NCI-H1048 (cell line): ENCODE measurements at places on chromosomes 11 and 22.

DNA sequence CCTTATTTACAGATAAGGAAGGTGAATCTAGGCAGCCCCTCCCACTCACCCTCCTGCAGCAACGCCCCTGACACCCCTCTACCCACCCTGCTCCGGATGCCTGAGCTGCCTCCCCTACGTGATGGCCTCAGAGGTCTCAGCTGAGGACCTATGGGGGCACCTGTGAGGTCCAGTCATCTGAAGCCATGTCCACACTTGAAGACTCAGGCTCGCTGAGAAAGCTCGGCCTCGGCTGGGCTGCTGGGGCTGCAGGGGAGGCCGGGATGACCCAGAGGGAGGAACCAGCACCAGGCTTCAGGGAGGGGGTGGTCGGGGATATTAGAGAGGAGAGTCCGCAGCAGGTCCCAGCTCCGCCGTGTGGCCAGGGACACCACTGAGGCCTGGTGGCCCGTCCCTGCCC is 92.8 kb downstream of the BRD1 start:
- no peak for DNase-seq

DNA sequence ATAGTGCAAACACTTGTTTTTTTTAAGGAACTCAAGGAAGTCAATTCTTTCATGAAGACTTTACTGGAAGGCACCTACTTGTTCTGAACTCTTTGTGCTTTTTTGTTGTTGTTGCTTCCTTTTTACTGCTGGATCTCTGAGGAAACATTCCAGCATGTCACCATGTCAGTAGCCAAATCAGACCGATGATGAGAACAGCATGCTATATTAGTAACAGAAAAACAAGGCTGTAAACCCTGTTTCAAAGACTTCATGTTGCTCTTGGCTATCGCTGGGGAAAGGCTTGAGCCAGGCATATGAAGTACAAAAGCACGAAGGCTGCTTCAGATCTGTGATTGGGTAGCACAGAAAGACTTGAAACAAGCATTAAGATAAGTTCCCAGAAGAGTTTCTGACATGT is 125.6 kb upstream of the SLC5A12 start:
- DNase-seq, result no peak

DNA sequence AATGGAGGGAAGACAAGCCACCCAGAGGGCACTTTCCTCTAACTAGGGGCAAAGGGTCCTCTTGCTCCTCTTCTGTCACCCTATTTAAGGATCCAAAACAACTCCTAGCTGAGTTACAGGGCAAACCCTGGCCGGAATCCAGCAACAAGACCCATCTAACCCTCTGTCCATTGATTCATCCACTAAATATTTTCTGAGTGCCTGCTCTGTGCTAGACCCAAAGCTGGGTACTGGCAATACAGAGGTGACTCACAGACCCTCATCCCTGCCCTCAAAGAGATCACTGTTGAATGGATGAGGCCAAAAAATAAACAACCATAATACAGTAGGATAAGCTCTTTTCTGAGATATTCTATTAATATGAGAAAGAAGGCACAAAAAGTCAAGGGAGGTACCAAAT is 4.3 kb upstream of the GALNT18 start:
- no peak for DNase-seq

GRCh38 chr11:2383852-2384804 is 7.0 kb downstream of the CD81 start:
- peak; percentile 38 for DNase-seq

DNA sequence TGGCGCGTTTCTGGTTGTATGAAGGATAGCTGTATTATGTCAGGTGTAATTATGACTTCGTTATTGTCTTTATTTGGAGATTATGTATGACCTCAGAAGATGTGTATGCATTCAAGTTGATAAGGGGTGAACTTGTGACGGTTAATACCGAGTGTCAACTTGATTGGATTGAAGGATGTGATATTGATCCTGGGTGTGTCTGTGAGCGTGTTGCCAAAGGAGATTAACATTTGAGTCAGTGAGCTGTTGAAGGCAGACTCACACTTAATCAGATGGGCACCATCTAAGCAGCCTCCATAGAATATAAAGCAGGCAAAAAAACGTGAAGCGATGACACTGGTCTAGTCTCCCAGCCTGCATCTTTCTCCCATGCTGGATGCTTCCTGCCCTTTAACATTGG is 15.3 kb upstream of the CD82 start:
- no peak for DNase-seq

- DNase-seq, result no peak
Observed at GRCh38 chr11:69962152-69962551, 116.0 kb upstream of the ANO1 start.

DNA sequence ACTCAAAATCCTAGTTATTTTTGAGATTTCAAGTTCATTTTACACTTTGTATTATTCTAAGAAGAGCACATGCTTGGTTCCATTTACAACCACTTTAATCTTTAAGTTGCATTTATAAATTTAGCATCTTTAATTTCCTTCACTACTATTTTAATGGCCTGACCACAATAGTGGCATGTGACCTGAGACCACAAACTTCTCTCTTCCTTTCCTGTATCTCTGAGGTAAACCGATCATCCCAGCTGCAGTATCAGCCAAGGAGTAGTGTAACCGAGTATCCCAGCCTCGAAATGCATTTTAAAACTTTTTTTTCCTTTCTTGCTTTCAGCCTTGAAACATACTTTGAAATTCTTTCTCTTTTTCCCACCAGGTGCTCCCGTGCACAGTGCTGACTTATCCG is 28.7 kb upstream of the CBX6 start:
- DNase-seq, result no peak

DNA sequence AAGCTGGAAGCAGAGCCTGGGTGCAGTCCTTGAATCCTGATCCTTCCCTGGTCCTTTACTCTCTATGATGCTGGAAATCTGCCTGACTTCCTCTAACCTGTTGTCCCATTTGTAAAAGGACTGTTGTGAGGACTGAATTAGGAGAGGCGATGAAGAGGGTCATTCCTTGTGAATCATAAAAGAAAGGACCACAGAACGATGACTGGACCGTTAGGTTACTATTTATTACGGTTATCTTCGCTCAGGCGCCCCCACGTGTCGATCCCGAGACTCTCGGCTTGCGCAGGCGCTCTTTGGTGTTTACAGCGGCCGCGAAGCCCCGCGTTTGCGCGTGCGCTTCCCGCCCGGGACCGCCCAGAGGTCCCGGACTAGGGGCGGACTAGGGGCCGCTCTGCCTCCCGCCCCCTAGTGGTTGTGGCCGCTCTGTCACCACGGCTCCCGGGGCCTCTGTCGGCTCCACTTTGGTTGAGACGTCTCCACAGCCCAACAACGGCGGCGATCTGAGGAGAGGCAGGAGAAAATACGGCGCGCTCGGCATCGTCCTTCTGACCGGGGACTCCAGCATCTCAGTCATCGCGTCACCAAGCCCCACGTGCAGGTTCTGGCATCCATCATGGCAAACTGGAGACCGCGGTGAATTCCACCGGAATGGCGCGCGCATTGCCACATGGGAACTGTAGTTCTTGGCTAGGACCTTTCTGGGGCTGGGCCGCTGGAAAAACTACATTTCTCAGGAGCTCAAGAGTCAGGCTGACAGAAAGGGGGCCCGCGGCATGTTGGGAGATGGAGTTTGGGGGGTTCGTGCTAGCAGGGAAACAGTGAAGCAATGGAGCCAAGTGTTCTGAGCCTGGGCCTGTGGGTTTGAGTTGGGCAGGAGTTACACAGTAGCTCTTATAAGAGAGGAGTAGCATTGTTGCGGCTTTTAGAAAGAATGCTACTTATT is at the start of gene STARD10:
STARD10 (minus strand) TSS at position 623 of the 943 bp plus-strand sequence. CDS start 12,866 bp downstream, outside the sequence.
- peak; percentile 85 for DNase-seq

GRCh38 chr11:119421351-119421750 is 1.6 kb downstream of the THY1 start:
- DNase-seq, result no peak

GRCh38 chr11:60989093-60989650 is 17.7 kb downstream of the CD6 start:
- DNase-seq, result no peak

DNA sequence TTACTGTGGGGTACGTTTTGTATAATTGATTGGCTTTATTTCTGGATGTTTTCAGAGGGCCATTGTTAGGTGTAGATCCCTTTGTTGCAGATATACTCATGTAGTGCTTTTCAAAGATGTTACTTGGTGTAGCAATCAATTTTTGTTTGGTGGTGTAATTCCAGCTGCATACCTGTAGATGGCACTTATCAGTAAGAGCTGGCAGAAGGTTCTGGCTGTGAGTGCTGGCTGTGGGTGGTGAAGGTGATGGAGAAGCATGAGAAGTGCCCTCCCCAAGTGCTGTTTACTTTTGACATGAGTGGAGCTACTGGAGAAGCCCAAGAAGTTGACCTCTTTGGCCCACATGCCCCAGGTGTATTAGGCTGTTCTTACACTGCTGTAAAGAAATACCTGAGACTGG is 1074.9 kb downstream of the FAM181B start:
- no peak for DNase-seq

GRCh38 chr11:117175781-117176180 is 2.8 kb upstream of the SIDT2 start:
- no peak for DNase-seq

- no peak for DNase-seq
Observed at GRCh38 chr11:71542879-71543777, 5.1 kb upstream of the KRTAP5-9 start.

- no peak for DNase-seq
Observed at GRCh38 chr11:45580399-45580798, 85.0 kb downstream of the CHST1 start.

GRCh38 chr22:32522237-32522636 is 47.6 kb downstream of the FBXO7 start:
- DNase-seq, result no peak

DNA sequence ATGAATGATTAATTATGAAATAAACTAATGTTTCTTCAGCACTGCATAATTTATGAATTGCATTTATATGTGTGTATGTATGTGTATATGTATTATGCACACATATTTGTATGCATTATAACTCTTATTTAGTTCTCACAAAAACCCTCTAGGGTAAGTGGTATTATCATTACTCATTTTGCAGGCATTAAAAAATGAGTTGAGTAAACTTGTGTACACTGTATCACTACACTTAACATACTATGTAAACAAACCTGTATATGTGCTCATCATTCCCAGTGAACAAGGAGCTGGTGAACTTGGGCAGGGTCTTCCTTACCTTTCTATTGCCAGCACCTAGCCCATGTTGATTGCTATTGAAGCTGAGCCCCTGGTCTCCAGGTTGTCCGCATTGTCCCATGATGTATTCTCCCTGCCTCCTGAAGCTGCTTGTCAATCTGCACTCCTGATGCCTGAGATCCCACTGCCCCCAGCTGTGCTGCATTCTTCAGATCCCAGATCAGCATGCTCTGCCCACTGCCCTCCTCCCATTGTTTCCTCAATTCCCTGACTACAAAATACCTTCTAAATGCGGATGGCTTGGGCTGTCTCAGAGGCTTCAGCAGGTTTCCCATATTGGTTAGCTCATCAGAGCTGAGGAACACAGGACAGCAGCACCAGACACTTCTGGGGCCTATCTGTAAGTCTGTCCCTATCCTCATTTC is 267.9 kb upstream of the SESN3 start:
- no peak for DNase-seq

DNA sequence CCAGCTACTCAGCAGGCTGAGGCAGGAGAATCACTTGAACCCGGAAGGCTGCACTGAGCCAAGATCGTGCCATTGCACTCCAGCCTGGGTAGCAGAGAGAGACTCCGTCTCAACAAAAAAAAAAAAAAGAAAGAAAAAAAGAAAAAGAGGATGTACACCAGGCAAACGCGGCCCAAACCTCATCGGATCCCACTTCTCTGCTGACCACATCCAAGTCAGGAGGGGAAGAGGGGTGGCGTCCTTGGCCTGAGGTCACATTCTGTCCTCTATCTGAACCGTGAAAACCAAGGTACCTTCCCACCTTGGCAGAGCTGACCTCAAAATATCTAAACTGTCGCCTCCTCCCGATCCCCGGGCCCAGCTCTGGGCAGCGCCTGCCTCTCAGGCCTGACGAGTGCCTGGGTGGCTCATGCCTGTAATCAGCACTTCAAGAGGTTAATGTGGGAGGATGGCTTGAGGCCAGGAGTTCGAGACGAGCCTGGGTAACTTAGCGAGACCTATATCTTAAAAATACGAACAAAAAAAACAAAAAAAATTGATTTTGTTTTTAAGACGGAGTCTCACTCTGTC is 25.1 kb downstream of the RGL4 start:
- DNase-seq, result no peak

GRCh38 chr11:105821372-105821771 is 200.7 kb downstream of the MSANTD4 start:
- DNase-seq, result no peak

DNA sequence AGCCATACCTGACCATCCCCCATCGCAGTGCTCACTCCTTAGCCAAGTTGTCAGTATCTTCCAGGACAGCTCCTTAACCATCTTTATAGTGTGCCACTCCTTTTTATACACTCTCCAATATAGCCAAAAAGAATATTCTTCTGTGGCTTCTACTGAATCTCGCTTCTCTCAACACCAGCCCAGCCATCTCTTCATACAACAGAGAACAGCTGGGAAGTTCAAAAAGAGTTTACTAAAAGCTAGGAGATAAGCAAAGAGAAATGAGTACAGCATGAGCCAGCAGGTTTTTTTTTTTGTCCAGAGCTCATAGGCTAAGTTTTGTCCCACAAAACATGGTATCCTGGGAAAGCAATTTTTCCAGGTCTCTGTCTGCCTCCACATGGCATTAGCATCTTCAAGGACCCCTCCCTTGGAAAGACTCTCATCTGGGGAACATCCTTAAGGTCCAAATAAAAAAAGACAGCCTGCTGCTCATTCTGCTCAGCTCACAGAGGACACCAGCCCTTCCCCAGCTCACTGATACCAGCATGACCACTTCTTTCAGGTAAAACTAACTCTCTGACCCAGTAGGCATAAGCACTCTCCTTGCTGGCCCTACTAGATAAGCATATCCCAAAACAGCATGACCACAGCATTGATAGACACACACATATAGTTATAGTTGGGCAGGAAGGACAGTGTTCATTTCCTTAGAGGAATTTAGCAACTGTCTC is 48.8 kb upstream of the YWHAH start:
- DNase-seq, result no peak

DNA sequence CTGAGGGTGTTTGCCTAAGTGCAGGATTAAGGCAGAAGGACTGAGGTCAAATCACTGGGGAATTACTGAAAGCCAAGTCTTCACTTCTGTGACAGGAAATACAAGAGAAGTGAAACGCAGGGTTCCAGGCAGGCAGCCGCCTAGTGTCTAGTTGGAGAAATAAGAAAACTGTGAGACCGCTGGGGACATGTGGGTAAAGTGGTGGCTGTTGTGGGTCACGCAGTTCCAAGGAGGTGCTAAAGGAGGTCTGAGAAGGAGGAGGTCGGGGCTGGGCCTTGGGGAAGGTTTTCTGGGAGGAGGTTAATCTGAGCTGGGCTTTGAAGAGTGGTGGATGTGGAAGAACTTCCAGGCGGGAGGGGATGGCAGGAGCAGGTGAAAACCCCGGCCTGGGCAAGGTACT is 11.2 kb downstream of the MCM5 start:
- no peak for DNase-seq
